ENCODE measurements at places on chromosomes 7 and 10.

GRCh38 chr7:14457568-14458453 lies 444.7 kb downstream of the DGKB start:
- DNase-seq: peak; percentile 78

- DNase-seq: no peak
Measured at GRCh38 chr7:50703654-50704053, 79.0 kb downstream of the GRB10 start.

DNA sequence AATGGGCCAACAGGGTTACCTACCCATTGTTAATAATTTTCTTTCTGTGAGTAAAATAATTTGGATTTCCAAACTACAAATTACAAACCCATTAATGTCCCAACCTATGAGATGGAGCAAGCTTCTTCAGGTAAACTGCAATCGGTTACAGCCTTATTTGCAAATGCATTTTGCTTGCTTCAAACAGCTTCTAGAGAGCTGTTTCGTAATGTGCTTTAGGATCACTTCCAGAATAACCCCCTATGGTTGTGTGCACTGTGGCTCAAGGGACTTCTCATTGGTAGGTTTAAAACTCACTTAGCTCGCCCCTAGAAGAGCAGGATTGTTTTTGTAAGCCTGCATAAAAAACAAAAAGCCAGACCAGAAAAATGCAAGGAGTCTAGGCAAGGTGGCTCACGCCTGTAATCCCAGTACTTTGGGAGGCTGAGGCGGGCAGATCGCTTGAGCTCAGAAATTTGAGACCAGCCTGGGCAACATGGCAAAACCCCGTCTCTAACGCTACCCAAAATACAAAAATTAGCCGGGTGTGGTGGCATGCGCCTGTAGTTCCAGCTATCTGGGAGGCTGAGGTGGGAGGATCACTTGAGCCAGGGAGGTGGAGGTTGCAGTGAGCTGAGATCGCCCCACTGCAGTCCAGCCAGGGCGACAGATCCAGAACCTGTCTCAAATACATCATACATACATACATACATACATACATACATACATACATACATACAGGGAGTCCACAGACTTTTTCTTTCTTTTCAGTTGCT lies 3.3 kb upstream of the MAP3K8 start:
- DNase-seq: no peak

DNA sequence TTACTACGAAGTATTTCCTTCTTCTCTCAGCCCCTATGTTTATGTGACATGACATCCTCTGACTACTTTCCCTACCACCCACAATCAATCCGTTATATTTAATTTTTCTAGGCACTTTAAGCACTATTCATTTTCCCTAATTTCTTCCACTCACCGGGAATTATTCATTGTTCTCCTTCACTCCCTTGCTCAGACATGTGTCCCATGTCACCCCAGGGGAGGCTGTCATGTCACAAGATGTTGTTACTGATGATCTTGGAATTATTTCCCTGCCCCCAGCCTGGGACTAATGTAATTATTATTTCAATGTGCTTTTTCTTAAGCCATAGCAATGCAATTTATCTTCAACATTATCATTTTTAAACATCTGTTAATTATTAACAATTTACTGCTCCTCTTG lies 317.2 kb downstream of the PHF14 start:
- no peak for DNase-seq

DNA sequence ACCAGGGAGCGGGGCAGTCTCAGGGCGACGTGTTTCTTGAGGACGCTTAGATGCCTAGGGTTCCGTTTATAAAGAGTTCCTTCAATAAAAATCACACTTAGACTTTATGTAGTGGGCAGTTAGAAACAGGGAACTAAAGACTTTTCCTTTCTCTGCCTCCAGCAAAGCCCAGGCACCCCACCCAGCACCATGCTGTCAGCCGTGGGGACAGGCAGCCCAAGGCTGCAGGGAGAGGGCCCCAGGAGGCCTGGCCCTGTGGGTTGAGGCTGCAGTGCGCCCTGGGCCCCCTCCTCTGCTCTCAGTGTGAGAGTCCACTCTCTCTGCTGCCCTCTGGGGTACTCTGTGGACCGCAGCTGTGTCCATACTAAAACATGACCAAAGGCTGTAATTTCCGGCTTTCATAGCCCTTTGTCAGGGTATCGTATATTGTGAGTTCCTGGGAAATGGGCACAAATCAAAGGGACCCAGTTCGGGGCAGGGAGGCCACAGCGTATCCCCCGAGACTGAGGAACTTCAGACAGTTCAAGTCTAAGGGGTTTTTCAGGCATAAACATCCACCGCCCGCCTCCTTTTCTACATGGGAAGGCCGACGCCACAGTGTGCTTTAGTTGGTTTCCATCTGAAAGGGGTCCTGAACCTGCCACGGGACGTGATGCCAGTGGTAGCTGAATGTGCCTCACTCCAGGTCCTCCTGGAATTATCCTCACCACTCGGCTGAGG lies 59.7 kb downstream of the DNAJB6 start:
- DNase-seq: no peak

DNA sequence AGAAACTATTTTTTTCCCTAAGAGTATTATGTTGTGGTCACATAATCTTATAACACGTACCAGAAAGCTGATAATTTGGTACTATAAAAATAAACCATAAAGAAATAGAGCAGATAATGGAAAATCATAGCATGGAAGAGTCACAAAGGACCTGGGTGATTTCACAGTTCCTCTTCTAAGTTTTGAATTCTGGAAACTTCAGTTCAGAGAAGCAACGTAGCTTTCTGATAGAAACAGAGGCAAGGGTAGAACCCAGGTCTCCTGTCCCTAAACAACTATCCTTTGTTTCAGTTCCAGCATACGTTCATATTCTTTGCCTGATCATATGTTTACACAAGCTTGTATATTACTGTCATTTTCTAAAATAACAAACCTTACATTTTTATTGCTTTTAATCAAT lies 47.9 kb downstream of the MRC1 start:
- no peak for DNase-seq

GRCh38 chr10:120221873-120222485 lies 235.0 kb upstream of the PLPP4 start:
- peak; percentile 30 for DNase-seq

- no peak for DNase-seq
Measured at GRCh38 chr7:128738570-128739047, 550 bp upstream of the CALU start.

- DNase-seq: no peak
Measured at GRCh38 chr10:61263518-61263917, 189.7 kb downstream of the TMEM26 start.

DNA sequence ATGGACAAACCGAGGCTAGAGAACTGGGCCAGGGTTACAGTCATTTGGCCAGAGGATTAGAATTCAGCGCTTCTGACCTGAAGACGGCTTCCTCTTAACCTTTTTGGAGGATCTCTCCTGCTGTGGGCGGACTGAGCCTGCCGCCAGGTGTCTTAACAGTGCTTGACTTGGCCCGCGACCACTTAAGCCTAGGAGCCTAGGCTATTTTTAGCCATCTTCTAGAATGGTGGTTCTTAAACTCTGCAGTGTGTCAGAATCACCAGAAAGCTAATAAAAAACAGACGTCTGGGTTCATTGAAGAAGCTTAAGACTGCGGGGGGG lies 722 bp downstream of the MDH2 start:
- no peak for DNase-seq

DNA sequence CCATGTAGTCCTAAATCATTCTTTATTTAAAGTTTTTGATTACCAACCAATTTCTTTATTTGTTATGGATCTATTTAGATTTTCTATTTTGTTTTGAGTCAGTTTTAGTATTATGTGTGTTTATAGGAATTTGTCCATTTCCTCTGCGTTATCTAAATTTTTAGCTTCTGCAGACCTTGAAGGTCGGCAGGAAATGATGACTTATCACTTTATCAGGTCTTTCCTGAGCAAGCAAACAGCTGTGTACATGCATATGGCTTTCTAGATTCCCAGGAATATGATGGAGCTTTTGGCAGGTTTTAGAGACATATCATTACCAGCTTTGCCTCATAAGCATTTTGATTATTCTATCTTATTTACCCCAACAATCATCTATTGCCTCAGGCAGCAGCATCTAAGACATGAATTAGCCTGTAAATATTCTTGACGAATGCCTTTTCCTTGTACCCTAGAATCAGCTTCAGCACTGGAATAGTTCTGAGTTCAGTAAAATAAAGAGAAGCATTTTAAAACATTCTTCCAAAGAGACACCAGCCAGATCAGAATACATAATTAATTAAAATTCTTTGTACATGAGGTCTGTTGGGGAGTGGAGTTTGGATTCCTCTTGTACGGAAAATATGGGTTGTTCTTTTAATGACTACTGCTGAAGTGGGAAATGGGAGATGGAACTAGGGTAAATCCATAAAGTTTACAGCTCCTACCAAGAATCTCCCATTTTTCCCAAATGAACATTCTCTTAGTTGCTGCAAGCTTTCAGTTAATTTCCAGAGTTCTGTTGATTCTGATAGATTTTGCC lies 408.8 kb upstream of the SEMA3C start:
- no peak for DNase-seq

DNA sequence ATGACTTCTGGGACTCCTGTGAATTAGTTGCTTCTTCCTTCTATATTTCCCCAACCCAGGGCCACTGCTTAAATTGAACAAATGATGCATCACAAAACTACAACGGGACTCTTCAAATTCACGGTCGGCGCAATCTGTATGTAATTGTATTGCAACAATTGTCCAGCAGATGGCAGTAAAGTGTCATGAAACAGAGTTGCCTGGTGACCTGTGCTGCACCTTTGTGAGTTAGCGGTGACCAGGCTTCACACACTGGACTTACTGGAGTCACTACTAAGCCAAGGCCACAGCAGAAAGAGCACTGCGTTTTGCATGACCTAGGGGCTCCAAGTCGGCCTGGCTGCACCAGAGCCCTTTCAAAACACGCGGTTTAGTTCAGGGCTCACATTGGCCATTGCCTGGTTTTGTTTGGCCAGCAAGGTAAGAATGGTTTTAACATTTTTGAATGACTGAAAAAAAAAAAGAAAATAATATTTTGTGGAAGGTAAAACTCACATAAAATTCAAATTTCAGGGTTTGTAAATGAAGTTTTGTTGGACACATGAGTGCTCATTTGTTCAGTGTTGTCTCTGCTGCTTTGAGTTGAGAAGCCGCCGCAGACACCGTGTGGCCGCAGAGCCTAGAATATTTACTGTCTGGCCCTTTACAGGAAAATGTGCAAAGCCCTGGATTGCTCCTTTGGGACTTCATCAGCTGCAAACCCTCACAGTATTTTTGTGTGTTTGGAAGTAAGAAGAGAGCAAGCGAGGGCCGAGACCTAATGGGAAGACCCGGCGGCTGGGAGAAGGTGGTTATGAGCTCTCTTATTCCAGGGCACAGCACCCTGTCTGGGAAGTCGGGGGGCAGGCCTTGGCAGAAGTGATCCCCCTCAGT lies 23.2 kb upstream of the ZNF32 start:
- DNase-seq: peak; percentile 67

- no peak for DNase-seq
Measured at GRCh38 chr10:34705563-34705962, 109.5 kb downstream of the PARD3 start.

- DNase-seq: no peak
Measured at GRCh38 chr7:126426652-126427051, 826.1 kb downstream of the GRM8 start.

- DNase-seq: no peak
Measured at GRCh38 chr7:27102581-27103442, at the start of gene HOXA2. Gene HOXA2, minus strand, starts transcription at chr7:27102683. Its CDS starts 183 bp downstream, at chr7:27102500.

GRCh38 chr10:3977761-3978160 lies 192.8 kb upstream of the KLF6 start:
- DNase-seq: no peak

DNA sequence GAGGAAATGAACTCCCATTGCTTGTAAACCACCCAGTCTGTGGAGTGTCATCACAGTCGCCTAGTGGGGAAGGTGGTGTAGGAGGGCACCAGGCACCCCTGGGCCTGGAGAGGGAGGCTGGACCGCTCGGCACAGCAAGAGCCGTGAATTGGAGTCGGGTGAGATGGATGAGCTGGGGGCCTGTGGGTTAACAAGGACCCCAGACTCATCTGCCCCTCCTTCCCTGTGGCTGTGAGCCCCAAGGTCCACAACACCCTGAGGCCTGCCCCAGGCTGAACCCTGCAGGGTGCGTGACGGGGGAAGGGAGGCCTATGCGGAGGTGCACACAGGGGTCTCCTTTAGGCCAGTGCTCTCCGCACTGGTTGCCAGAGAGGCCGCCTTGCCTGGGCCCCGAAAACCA lies 581.4 kb upstream of the FOXK1 start:
- DNase-seq: no peak

DNA sequence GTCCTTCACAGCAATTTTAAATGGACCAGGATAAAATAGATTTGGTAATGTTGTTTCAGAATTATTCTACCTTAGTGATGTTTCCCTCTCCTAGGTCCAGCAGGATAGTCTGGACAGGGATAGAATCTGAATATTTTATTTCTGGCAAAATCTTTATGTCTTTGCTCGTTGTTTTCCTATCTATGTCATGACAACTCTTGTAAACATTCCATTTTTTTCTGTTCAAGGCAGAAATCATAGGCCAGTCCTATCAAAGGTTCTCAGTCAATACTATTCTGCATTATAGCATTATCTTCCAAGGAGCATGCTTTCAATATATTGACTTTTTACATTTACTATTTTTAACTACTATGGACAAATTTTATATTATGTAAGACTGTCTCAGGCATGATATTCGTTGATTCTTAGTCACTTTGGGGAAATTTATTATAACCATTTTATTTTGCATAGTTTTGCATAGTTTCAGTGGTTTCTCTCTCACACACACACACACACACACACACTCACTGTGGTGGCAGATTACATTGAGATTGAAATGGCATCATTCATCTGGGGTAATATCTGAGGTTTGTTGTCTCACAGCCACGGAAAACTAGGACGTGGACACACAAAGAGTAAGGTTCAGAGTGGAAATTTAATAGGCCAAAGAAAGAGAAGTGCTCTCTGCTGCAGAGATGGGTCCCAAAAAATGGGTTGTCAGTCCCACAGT lies 17.2 kb downstream of the TAS2R60 start:
- DNase-seq: no peak

GRCh38 chr10:43203448-43204041 lies 63.3 kb downstream of the RASGEF1A start:
- DNase-seq: peak; percentile 2

DNA sequence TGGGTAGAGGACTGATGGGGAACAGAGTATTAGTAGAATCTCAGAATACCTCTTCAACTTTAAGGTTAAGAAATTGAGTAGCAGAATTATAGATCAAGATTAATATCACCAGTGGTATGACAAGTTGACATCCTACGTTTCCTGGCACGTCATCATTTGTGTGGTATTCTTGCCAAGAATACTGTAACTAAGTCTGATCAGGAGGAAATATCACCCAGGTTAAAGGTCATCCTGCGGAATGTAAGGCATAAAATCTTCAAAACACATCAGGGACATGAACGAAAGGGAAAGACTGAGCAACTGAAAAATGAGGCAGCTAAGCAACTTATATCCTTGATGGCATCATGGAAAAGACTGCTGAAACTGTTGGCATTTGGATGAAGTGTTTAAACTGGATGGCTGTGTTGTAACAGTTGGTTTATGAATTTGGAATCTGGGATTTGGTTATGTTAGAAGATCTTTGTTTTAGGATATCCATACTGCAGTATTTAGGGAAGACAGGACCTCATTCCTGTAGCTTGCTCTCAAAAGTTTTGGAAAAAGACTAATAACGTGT lies 86.1 kb downstream of the TRIM24 start:
- DNase-seq: no peak

- DNase-seq: no peak
Measured at GRCh38 chr10:97498841-97499560, at the start of gene UBTD1. Gene UBTD1, plus strand, starts transcription at chr10:97498924. Its CDS starts 280 bp downstream, at chr10:97499204.
